ENCODE measurements at places on chromosomes 12 and 14.

GRCh38 chr12:3202096-3202495, 124.9 kb downstream of the TSPAN9 start:
- no peak for DNase-seq

- no peak for DNase-seq
Measured at GRCh38 chr12:61911113-61911512, 349.1 kb upstream of the USP15 start.

DNA sequence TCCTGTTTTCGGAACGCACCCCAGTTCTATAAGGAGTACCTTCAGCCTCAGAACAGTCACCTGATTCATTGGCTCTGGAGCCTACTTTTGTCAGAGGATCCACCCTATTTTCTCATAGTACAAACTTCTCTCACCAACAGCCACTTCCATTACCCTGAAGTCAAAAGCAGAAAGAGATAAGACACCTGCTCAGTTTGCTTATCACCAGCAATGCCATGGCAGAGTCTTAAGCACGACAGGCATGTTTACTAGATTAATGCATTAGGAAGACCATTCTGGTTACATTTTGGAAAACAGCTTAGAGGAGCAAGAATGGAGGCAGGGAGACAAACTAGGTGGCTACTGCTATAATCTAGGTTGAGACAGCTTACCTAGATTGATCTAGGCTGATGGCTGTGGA, 67.7 kb downstream of the GXYLT1 start:
- DNase-seq, result no peak

- no peak for DNase-seq
Measured at GRCh38 chr14:103504991-103505565, 17.6 kb downstream of the CKB start.

DNA sequence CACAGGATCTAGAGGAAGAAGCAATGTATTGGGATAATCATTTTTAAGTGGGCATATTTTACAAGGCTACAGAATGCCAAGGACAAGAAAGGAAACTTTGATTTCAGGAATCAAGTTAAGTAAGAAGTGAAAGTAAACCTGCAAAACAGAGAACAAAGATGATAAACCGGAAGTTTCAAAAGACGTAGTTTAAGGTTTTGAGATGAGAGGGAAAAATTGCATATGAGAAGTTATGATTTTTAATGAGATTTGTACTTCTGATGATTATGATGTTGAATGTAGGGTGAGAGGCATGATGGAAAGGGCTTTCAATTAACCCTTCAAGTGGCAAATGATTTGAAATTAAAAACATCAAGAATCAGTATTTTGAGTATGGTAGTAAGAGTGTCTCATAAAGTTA, 134.9 kb downstream of the CAPZA3 start:
- no peak for DNase-seq

- no peak for DNase-seq
Measured at GRCh38 chr14:54338696-54339317, 58.0 kb upstream of the CDKN3 start.

DNA sequence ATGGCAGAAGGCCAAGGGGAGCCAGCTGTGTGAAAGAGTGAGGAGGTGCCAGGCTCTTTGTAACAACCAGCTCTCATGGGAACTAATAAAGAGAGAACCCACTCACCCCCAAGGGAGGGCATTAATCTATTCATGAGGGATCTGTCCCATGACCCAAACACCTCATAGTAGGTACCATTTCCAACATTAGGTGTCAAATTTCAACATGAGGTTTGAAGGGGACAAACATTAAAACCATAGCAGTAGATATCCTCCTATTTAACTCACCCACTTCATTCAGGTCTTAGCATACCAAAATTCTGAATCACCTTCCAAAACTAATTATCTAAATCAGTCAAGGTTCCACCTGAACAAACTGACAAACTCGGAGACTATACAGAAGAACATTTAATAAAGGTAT, 75.3 kb downstream of the PPFIA2 start:
- DNase-seq, result no peak

DNA sequence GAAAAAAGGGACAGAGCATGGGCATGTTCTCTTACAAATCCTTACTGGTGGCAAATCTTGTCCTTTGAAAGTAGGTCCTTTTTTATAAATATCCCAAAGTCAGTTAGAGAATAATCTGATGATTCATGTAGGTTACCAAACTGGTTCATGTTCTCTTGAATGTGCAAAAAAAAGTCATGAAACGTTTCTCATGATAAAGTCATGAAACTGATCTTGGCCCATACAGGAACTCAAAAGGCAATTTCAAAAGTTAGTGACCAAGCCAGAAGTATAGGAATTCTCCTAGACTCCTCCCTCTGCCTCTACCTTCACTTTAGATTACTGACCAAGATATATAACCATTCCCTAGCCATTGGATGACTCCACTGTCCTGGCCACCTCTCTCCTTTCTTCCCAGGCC, 27.3 kb upstream of the SPTSSA start:
- DNase-seq, result no peak

- no peak for DNase-seq
Measured at GRCh38 chr12:115176741-115177400, 492.9 kb upstream of the TBX3 start.

- no peak for DNase-seq
Measured at GRCh38 chr12:55670276-55670675, 33.6 kb downstream of the OR10P1 start.

- DNase-seq, result peak; percentile 96
Measured at GRCh38 chr14:32076278-32077080, 625 bp upstream of the ARHGAP5 start.

DNA sequence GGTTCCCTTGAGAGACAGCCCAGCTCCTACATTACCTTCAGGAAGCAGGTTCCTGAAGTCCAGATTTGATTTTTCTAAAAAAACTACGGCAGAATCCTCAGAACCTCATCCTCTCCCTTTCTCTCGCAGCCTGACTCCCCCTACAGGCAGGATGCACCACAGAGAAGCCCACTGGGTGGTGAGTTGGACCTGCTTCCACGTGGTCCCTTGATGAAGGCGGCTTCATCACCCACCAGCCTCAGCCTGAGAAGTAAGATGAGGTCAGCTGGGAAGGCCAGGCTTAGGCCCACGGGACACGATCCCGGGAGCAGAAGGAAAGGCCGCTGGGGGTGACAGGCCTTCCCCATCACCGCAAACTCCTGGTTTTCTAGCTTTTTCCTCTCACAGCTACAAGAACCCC, 83.0 kb downstream of the ACTN1 start:
- no peak for DNase-seq

GRCh38 chr12:26172013-26172412, 23.4 kb upstream of the SSPN start:
- no peak for DNase-seq

DNA sequence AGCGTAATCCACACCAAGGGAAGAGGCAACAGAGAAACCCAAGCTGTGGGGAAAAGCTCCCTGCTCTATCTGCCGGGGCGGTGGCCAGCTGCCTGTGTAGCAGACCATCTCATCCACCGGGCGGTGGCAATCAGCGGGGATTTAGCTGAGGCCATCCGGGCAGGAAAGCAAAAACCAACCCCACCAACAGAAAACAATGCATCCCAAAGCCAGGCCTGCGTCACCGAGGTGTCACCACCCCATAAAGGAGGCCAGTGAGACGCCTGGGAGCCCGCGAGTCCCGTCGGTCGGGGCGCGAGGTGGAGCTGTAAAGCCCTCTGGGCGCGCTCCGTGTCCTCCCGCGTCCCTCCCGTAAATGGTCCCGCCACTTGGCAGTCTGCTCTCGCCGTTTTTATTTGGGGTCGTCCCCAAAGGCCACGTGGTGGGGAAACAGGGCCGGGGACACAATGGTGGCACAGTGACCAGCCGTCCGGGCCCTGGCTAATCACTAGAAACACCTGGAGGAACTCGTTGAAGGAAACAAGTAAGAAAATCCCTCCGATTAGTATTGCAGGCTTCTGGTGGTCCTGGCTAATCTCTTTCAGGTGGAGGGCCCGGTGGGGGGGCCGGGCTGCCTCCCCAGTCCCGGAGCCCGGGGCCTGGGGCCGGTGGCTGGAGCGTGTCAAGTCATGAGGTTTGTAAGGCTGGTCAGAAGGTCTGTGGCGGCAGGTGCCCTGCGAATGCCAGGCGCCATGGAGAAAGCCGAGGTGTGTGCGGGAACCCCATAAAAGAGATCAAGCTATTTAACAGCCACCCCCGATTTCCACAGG, 94.7 kb upstream of the GSC start:
- DNase-seq, result no peak

GRCh38 chr12:104622928-104623327, 166.2 kb downstream of the CHST11 start:
- no peak for DNase-seq

- DNase-seq, result no peak
Measured at GRCh38 chr14:78071016-78071549, 99.1 kb upstream of the NRXN3 start.

- no peak for DNase-seq
Measured at GRCh38 chr12:237026-237815, 23.3 kb upstream of the SLC6A12 start.

DNA sequence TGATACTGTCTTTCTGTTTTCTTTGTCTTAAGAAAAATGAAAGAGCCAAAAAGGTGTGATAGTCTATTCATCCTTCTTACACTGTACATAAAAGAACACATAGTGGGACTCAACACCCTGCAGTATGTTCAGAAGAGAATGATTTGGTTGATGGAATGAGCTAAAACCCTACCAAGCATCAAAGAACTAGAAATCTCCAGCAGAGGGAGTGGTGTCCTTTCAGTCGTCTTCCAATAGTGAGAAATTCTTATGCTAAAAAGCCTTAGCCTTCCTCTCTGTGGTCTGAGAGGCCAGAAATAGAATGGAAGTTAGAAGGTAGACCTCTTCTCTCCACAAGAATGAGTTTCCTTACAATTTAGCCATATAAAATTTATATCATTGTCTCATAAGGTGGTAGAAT, 393.4 kb upstream of the SEL1L start:
- no peak for DNase-seq

DNA sequence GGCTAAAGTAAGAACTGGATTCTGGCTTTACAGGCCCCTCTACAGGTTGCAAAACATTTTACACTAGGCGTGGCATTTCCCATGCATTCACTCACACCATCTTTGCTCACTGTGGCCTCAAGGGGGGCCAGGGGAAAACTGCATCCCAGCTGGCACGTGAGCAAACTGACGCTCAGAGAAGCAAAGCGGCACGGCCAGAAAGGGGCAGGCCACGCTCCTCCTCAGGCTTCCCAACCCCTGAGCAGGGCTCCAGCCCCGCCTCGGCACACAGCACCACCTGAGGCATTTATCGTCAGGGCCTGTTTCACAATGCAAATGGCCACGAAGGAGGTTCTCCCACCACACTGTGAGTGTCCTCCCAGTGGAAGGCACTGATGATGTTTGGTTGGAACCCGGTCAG, 90.8 kb downstream of the BCL11B start:
- DNase-seq, result no peak

DNA sequence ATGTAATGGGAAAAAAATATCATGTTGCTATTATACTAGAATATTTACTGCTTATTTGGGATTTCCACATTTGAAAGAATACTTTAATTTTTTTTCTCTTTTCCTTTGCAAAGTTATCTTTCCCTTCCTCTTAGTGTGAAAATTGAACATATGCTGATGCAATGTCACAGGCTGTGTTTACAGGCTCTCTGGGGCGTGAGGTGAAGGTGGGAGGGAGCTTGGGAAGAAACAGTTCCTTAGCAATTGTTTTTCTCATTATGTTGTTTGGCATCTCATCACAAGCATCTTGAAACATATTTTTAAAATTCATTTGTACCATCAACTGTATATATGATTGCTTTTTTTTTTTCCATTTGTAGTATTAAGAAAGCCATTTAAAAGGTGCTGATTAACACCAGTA, 47.9 kb upstream of the NAV3 start:
- DNase-seq, result no peak

GRCh38 chr14:78310272-78310671, 140.1 kb downstream of the NRXN3 start:
- no peak for DNase-seq

GRCh38 chr12:88658009-88658408, 77.7 kb upstream of the KITLG start:
- DNase-seq, result no peak

DNA sequence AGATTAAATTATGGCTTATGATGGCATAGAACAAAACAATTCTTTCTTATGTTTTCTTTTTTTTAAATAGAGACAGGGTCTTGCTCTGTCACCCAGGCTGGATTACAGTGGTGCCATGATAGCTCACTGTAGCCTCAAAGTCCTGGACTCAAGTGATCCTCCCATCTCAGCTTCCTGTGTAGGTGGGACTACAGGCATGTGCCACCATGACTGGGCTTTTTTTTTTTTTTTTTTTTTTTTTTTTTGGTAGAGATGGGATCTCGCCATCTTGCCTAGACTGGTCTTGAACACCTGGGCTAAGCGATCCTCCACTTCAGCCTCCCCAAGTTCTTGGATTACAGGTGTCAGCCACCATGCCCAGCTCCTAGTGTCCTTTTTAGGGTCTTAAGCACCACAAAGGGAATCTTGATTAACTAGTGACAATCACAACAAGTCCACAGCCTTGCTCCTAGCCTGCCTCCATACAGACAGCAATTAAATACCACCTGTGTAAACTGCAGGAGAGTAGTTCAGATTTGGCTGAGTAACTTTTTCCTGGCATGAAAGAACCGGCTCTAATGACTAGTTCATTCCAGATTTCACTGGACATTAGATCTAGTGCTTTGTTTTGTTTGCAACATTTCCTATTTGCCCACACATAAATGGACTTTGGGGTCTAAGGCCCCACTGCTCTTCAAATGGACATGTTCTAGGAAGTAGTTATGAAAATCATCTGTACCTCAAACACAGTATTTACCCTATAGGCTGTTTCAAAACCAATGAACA, 61.6 kb downstream of the SH2B3 start:
- no peak for DNase-seq

GRCh38 chr12:93563807-93564538, 8.5 kb upstream of the SOCS2 start:
- no peak for DNase-seq

DNA sequence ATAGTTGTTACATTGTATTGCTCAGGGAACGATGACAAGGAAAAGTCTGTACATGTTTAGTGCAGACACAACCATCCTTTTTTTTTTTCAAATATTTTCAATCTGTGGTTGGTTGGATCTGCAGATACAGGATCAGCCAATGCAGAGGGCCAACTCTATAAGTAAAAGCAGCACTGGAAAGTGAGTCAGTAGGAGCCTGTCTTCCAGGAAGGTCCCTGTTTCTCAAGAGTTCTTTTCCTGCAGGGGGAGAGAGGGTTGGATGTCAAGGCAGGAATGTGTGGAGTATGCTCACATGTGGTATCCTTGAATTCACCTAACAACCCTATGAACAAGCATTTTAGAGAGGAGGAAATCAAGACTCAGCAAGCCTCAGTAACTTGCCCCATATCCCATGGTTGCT, 409.1 kb downstream of the NPAS3 start:
- DNase-seq, result peak; percentile 55

DNA sequence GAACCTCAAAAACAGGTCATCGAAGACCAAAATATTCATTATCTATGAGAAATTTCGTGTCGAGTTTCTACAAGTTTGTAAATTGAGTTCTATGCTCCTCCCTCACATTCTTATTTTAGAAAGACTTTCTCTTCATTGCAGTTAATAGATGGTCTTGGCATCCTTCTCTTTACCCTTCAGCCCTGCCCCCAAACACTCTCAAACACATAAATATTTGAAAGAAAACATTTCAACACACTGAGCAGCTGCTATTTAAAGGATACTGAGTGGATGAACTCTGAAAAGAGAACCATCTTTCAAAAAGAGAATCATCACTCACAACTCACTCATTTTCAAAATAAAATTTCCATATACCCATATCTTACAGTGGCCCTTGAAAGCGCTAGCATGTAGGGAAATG, 67.1 kb downstream of the NUAK1 start:
- DNase-seq, result no peak
